Effector memory CD4-positive, alpha-beta T cell (primary cell): ENCODE measurements at places on chromosomes 12 and 14.

DNA sequence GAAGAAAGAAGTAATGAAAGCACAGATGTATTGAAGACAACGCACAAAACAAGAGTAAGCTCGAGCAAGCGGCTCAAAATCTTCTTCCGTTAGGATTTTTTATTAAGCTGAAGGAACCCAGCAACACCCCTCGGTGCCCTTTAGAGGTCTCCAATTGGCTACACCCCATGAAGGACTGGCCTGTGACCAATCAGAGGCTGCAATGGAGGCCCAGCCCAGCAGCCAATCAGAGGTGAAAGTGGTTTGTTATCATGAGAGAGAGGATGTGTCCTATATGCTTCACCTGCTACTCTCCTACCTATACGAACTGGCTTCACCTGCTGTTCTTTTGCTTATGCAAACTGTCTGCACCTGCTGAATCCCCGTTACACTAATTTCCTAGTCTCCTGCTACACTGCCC lies 358.8 kb downstream of the C12orf50 start:
- DNase-seq: no peak

GRCh38 chr12:63298386-63298930 lies 147.5 kb upstream of the AVPR1A start:
- DNase-seq: no peak

DNA sequence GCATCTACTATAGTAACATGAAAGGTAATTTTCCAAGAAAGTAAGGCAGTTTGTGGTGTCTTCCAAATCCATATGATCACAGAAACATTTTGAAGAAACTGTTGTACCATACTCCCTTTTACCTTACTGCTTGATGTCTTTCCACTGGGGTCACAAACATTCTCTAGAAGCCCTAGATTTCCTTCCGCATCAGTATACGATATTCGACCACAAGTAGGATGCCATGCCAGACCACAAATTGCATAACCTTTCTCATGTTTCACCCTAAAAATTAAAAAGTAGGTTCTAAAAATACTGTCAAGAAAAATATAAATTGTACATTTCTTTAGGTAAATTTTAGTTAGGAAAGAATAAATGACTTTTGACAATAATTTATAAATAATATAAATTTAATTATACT lies 26.5 kb downstream of the WDHD1 start:
- DNase-seq: no peak

GRCh38 chr12:55931317-55931779 lies 386 bp downstream of the DGKA start:
- no peak for DNase-seq

- DNase-seq: no peak
These were observed 72.6 kb upstream of the BICD1 start for GRCh38 chr12:32034045-32034444.

- no peak for DNase-seq
These were observed 7.4 kb upstream of the CD9 start for GRCh38 chr12:6192604-6193380.

GRCh38 chr14:91545946-91546716 lies 36.0 kb upstream of the PPP4R3A start:
- no peak for DNase-seq

DNA sequence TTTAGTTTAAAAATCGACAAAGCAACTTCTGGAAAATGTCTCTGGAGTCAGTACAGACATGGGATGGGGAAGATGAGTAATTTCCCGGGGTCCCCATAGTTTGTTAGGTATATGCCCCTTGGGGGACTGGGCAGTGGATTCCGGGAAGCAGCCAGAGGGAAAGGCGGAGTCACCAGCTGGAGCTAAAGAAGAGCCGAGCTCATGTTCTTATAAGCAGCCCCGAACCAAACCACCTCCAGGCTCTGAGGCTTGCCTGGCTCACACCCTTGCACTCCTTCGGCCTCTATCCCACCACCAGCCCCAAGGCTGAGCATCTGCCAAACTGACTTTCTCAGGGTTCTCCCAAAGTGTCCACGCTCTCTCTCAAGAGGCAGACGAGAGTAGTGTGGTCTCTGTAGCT lies 117.8 kb downstream of the PAH start:
- no peak for DNase-seq

- no peak for DNase-seq
These were observed 78.5 kb downstream of the MDGA2 start for GRCh38 chr14:47596860-47597259.

DNA sequence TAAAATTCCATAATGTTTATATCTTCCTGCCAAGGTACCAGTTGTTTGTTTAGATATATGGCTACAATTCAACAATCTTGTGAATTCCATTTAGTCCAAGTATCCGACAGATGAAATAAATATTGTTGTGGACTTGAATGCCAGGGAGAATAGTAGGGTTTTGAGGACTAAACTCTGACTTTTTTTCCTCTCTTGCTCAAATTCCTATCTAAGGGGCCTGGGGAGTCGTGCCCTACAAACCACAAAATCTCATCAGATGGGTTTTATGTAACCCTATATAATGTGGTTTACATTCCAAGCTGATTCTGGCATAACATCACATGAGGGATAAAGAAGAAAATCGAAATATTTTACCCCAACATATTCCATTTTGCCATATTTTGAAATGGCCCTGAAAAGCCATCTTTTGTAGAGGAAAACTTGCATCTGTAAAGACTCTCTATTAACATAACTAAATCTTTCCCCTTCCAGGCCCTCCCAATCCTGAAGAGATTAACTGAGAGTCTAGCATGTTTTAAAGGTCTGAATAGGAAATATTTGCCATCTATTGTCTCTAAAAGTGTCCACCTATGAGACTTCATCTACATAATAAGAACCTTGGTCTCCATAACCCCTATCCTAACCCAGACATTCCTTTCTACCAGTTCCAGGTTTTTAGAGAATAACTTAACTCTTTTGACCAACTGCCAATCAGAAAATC lies 184.7 kb upstream of the KITLG start:
- DNase-seq: no peak

DNA sequence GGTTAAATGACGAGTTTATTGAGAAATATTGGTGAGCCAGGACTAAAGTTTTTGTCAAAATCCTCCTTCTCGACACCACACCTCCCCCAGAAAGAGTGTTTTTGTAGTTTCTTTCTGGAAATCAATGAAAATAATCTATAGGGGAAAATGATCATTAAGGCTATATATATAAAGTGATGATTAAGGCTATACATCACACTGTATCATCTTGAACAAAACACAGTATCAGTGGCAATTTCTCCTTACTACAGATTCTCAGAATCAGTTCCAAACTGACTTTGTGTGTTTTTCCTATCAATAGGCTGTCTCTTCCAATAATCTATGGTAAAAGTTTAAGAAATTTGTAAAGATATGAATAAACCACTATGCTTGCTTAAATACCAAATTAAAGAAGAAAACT lies 81.7 kb downstream of the IFNG-AS1 start:
- no peak for DNase-seq

DNA sequence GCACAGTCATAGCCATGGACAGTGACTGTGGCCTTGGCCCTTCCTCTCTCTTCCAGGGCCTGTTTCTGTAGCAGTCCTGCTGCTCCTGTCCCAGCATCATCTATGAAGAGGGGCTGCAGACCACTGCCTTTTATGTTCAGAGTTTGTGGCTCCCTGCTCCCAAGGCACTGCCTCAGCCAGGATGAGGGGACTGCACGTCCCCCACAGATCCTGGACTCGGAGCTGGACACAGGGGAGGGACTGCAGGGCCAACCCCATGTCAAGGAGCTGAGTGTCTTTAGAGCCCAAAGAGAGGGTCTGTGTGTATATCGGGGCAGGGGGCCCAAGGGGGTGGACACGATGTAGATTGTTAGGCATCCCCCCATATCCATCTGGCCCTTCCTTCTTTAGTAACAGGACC lies 60.6 kb upstream of the DIO3 start:
- DNase-seq: no peak

- DNase-seq: no peak
These were observed 162.6 kb downstream of the ETNK1 start for GRCh38 chr12:22787557-22787956.

GRCh38 chr14:60648934-60649874 lies at the start of gene SIX1:
Gene SIX1 (minus strand): TSS chr14:60649477. CDS start chr14:60649189, 288 bp downstream.
- no peak for DNase-seq

DNA sequence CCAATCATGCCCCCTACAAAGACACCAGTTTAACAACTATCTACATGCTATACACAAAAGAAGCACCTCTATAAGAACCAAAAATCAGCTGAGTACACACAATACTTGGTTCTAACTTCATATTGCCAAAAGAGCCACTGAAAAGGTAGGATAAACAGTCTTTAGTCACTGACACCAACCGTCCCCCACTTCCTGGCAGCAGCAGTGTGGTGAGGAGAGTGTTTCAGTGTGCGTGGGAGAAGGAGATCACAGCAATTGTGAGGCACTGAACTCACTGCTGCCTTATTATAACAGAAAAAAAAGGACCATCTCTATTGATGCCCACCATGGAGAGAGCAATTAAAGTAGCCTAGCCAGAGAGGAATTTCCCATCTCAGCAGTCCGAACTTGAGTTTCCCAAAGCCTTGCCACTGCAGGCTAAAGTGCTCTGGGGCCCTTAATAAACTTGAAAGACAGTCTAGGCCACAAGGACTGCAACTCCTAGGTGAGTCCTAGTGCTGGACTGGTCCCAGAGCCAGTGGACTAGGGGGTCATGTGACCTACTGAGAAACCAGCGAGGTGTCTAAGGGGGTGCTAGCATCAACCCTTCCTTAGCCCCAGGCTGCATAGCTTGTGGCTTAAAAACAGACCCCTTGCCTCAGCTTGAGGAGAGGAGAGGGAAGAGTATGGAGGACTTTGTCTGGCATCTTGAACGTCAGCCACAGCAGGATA lies 37.1 kb upstream of the LMNTD1 start:
- DNase-seq: no peak

- no peak for DNase-seq
These were observed 24.0 kb downstream of the SSH1 start for GRCh38 chr12:108833355-108833733.

GRCh38 chr14:104108570-104109541 lies 23.4 kb downstream of the ASPG start:
- no peak for DNase-seq

DNA sequence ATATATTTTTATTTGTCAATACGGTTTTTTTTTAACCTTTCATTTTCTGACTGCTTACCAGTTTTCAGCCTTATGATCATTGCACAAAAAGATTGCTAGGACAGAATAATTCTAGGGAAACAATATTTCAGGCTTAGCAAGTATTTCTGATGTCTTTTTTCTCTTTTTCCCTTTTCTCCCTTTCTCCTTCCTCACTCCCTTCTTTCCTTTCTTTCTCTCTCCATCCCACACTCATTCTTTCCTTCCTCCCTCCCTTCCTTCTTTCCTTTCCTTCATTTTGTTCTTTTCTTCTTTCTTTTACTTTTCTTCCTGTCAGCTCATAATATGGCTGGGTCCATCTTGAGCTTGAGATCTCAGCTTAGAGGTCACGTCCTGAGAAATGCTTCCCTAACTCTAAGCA lies 601.4 kb upstream of the NOVA1 start:
- no peak for DNase-seq

- no peak for DNase-seq
These were observed 16.5 kb downstream of the GMFB start for GRCh38 chr14:54472315-54472714.

- no peak for DNase-seq
These were observed 621.1 kb upstream of the LRFN5 start for GRCh38 chr14:40985584-40985983.

DNA sequence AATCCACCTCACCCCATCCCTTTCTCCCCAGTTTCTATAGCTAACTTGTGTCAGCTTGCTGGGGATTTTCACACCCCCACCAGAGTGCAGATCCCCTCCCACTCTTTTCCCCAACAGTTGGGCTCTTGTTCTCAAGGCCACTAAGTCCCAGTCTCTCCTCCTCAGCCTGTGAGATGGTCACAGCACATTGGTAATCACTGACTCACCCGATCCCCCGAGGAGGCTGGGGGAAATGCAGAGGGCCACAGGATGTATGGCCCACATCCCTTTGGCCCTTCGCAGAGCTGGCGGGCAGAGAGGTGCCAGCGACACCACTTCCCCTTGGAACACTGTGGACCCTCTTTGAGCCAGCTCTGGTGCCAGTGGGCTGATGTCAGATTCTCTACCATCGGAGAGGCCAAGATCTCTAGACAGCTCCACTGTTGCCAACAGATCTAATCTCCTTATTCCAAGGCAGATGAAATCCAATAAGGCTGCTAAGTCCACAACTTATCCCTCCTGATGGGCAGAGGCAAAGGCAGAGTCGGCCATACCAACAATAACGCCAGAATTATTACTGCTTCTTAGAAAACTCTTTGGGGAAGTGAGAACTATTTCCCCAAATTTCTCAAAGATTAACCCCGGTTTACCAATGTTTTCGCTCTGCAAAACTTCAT lies 1.6 kb downstream of the FMNL3 start:
- no peak for DNase-seq

GRCh38 chr14:28493516-28493915 lies 273.1 kb upstream of the FOXG1 start:
- no peak for DNase-seq

DNA sequence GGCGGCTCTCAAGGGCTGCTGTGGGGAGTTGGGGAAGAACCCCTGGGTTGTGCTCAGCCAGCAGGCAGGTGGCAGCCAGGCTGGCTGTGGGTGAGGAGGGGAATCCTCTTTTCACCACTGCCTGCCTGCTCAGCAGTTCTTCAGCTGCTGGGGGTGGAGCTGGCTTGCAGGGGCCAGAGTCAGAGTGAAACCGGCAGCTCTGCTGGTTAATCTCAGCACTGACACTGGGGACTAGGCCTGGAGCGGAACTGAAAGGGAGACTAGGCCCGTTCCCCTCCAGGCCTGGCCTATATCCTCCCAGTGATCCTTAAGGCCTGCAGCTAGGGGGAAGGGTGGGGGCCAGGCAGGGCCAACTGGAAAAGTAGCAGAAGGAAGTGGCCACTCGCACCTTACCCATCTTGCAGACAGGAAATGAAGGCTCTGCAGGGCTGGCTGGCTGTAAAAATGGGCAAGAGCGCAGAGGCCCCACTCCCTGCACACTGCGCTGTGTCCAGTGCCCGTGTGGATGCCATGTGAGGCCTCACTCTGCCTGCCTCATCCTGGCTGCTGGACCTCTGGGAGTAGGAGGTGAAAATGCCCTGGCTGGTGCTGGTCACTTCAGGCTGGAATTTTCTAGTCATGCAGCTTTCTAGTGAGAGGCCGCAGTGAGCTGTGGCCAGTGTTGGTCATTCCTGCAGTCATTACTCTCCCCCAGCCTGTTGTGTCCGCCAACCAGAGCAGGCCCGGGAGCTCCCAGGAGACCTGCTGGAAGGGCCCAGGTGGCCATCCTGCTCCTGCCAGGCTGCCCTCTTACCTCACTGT lies 39.4 kb downstream of the SH2B3 start:
- DNase-seq: peak; percentile 76

GRCh38 chr12:450438-450837 lies 9.3 kb upstream of the B4GALNT3 start:
- no peak for DNase-seq

DNA sequence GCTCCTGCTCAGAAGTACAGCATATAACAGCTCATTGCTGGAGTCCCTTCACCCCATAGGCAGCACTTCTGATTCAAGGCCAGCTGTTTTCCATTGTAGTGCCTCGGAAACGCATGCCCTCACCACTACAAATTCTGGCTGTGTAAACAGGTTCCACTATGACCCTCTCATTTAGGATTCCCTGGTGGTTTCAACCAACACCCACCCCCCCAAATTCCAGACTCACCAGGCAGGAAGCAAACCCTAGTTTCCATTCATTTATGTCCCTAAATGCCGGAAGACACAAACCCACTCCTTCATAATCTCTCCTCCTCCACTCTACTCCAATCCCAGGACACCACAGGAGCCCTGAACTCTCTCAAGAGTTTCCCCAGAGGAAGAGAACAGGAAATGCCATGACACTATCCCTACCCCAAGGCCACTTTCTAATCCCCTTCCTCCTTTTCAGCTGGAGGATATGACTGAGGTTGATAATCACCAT lies 75.9 kb upstream of the TMPO start:
- no peak for DNase-seq

GRCh38 chr14:71322655-71323250 lies 415.5 kb downstream of the PCNX1 start:
- DNase-seq: no peak
